ENCODE measurements at places on chromosomes 6 and 20.

GRCh38 chr20:64188682-64189529, 24.7 kb downstream of the MYT1 start:
- peak; percentile 94 for DNase-seq

GRCh38 chr6:25524542-25524941, 127.5 kb upstream of the SCGN start:
- DNase-seq = no peak

GRCh38 chr6:17219098-17219497, 62.1 kb upstream of the RBM24 start:
- DNase-seq = no peak

- DNase-seq = no peak
Measured at GRCh38 chr6:44291841-44292240, 21.3 kb downstream of the AARS2 start.

- DNase-seq = no peak
Measured at GRCh38 chr6:5011346-5011745, 7.5 kb upstream of the RPP40 start.

GRCh38 chr6:11732036-11732631, 46.5 kb downstream of the ADTRP start:
- no peak for DNase-seq

DNA sequence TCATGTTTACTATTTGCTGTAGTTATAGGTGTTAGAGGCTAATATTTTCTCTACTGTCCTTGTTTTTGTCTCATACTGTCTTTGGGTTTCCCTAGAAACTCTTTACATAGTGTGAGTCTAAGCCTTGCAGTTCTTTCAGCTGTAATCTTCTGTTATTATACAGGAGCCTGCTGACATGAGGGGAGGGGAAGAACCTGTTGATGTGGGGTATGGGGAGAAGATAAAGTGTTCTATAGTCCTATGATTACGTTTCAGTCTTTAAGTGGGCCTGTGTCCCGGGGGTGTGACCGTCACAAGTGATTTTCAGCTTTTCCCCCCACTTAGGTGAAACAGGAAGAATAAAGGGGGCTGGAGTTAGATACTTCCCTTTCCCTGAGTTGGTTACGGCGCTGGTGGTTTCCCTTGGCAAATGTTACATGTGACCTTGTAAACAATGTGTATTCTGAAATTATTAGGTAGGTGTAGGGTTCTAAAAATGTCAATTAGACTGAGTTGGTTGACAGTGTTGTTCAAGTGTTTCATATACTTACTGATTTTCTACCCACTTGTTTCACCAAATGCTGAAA, 41.3 kb downstream of the REV3L start:
- no peak for DNase-seq

GRCh38 chr6:149031201-149031858, 284.5 kb downstream of the UST start:
- no peak for DNase-seq

- DNase-seq = no peak
Measured at GRCh38 chr6:169949511-169950097, 198.2 kb downstream of the ERMARD start.

Data from Caki2 (cell line).